ENCODE measurements at places on chromosomes 4 and X.

- no peak for DNase-seq
These were observed 17.2 kb upstream of the RTL9 start for GRCh38 chrX:110341189-110342035.

- no peak for DNase-seq
These were observed 157.4 kb upstream of the PDE5A start for GRCh38 chr4:119785963-119786362.

DNA sequence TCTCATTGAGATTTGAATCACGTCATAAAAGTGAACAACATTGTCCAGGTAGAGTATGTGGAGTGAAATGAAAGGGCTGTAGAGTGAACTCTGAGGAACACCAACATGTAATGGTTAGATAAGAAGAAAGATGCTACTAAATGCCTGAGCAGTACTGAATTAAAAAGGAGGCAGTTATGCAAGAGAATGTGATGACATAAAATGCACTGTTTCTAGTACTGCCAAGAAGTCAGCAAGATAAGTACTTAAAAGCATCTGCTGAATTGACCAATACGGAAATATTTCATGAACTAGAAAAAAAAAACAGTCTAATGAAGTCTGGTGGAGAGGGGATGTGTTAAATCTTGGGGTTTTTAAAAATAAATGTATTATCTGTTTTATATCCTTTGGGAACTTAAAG lies 583.8 kb upstream of the GALNT7 start:
- DNase-seq = no peak

GRCh38 chrX:49243166-49243565 lies 7.9 kb downstream of the CCDC22 start:
- DNase-seq = no peak

DNA sequence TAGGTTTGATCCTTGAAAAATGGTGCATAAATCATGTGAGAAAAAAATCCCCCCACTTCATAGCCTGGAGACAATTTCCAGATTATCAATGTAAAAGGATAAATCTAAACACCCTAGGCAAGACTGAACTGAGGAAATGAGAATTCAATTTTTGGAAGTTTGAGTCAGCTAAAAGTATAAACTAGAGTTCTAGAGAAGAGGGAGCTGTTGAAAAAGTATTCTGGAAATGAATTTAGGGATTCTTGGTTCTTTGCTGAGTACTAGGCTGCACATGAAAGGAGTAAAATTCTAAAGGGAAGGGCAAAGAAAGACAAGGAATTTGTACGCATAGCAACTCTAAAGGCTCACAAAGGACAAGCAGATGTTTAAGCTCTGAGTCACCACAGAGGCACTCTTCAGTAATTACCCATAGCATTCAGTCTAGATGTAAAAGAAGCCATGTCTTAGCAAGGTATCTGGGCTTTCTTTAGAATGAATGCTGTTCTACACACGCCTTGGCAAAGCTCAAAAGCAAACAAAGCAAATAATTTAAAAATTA lies 896.5 kb downstream of the PDHA2 start:
- DNase-seq = no peak

GRCh38 chr4:143185253-143186107 lies 763 bp downstream of the USP38 start:
- DNase-seq = peak; percentile 12

DNA sequence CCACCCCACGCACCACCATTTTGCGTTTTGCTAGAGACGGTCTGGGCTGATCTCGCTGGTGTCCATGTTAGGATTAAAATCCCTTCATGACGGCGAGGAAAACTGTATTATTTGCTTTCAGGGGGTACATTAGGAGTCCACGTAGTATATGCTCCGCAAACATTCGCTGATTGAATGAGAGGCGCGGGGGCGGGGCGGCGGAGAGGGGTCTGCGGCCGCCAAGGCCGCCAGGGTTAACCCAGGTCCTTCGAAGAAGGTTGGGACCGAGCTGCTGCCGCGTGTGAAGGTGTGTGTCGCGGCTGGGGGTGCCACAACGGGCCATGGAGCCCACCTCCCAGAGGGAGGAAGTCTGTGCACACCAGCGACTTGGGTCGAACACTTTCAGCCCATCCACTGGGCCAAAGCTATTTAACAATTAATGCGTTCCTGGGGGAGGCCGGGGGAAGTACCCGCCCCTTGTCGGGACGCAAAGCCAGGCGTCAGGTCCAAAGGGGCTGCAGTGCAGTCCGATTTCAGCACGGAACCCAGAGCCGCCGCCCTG lies 6.4 kb upstream of the PITX2 start:
- no peak for DNase-seq

GRCh38 chrX:115378471-115378870 lies 89.0 kb downstream of the LUZP4 start:
- no peak for DNase-seq

GRCh38 chr4:176377780-176378179 lies 58.0 kb downstream of the SPCS3 start:
- no peak for DNase-seq

DNA sequence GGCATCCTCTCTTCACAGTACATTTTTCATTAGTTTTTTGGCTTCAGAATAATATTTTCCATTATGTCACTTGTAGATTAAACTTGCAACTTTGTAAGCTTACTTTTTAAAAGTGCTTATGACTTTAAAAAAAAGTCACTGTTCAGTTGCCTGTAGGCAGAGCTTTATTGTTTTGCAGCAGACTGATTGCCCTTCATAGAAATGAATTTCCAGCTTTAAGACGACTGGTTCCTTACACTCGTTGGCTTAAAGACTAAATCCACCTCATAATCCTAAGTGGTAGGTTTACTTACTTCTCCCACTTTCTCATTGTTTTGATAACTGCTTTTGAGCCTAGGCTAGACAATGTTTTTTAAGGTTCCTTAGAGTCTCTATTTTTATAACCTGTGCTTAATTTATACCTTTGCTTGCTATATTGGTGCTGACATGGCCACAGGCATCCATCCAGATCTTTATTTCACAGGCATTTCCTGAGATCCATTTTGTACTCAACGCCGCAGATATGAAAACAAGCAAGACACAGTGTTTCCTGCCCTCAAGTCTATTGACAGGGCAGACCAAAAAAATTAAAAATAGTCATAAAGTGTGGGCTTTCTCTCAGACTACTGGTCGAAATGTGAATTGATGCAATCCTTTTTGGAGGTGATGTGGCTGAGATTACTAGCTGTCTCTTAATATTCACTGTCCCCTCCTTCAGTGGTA lies 12.6 kb upstream of the IL13RA2 start:
- no peak for DNase-seq

DNA sequence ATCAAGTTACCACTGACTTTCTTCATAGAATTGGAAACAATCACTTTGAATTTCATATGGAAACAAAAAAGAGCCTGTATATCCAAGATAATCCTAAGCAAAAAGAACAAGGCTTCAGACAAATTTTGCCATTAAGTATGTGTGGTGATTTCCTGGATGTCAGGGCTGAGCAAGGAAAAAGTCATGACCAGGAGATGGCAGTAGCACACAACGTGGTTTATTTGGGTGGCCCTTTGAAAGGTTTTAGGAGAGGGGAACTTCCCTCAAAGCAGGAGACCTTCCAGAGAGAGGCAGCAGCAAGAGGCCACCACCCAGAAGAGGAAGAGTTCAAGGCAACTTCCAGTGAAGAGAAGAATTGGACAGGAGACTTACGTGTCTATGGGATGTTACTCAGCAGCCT lies 18.1 kb upstream of the ZXDB start:
- peak; percentile 40 for DNase-seq

GRCh38 chr4:53579826-53580225 lies 11.5 kb downstream of the LNX1 start:
- DNase-seq = no peak

DNA sequence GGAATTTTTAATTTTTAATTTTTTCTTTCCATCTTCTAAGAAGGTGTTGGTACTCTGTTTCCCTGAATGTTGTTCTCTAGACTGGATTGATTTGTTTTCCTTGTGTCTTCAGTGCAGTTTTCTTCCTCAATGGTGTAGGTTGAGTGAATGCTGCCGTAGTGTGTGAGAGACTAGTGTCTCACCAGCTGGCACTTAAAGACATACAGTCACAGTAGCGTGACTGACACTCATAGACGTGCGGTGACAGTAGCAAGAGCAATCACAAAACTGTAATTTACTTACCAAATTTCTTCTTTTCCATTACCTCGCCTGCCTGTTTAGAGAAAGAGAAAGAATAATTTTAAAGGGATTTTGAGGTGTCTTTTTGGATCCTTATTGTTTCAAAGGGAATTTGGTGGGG lies 21.4 kb upstream of the PGM2 start:
- DNase-seq = no peak

DNA sequence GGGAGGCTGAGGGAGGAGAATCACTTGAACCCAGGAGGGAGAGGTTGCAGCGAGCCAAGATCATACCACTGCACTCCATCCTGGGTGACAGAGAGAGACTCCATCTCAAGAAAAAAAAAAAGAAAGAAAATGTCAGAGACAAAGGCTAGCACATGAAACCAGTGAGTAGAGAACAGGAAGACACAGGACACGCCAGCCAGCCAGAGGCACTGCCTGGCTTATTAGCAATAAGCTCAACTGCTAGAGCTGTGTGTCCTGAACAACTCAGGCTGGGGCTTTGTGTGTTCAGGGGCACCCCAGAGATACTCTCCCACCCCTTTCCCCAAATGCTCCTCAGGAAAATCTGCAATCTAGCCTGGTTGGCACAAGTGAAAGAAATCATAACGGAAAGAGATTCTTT lies 60.0 kb downstream of the RHOH start:
- DNase-seq = no peak

DNA sequence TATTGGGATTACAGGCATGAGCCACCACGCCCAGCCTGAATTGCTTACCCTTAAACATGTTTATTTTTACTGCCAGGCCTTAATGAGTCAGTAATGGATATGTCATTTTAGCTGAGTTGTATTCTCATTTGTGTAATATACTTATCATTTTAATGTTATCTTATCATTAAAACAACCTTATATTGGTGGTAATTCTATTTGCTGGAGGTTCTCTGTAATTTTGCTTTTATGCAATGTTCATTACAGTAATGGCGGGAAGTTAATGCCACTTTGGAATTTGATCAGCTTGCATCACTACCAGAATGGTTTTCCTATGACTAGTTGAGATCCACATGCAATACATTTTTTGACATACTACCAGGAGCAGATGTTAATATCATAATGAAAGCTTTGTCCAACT lies 6.3 kb upstream of the PGAM4 start:
- DNase-seq = no peak

- DNase-seq = no peak
These were observed 236.3 kb upstream of the ADAMTS3 start for GRCh38 chr4:72805284-72805683.

- DNase-seq = peak; percentile 6
These were observed 195.9 kb downstream of the SHOX start for GRCh38 chrX:826448-826847.

- DNase-seq = no peak
These were observed 95.3 kb upstream of the MCF2 start for GRCh38 chrX:139803224-139803623.

DNA sequence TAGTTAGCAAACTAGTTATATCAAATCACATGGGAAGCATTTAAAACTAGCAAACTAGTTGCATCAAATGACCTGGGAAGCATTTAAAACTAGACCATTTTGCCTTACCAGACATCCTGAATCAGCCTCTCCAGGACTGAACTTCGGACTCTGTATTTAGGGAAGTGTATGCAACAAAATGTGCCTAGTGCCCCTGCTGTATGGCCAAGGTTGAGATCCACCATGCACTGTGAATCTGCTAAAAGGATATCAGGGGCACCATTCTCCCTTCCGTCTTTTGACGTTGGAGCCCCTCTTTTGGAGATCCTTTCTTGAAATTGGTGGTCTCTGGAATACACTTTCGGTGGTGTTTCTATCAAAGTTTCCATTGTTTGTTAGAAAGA lies 49.5 kb downstream of the CCNI start:
- DNase-seq = no peak

- DNase-seq = no peak
These were observed 752 bp upstream of the ATP6AP2 start for GRCh38 chrX:40579900-40580536.

DNA sequence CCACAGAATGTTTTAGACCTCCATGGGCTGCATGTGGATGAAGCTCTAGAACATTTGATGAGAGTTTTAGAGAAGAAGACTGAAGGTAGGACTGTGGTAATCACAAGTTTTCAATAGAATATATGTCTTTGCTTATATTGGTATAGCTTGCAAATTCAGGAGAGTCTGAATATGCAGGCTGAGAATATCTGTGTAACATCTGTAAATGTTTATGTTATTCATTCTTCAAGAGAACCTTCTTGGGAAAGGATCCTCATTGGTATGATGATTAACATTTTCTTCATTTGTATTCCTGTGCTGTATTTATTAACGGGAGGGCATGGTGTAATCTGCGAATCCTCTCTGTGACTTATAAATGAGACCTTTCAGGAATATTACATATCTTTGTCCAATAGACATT lies 52.1 kb upstream of the RHOH start:
- no peak for DNase-seq

DNA sequence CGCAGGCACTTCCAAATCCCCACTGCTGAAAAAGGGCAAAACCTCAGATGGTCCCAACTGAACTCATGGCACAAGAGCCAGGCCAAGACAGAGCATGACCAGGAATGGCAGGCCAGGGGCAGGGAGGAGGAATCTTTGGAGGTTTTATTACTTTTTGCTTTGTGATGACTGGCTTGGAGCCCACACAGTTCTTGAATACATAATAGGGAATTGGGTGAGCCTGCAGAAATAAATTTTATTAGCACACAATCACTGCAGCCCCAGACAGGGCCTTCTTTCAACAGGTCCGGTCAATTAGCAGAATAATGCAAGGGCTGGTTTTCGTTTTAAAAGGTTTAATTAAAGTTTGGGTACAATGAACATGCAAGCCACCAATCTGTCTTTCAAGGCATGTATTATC lies 23.4 kb upstream of the MAMLD1 start:
- no peak for DNase-seq

- DNase-seq = peak; percentile 70
These were observed 163.1 kb downstream of the SMARCA1 start for GRCh38 chrX:129360175-129360574.

DNA sequence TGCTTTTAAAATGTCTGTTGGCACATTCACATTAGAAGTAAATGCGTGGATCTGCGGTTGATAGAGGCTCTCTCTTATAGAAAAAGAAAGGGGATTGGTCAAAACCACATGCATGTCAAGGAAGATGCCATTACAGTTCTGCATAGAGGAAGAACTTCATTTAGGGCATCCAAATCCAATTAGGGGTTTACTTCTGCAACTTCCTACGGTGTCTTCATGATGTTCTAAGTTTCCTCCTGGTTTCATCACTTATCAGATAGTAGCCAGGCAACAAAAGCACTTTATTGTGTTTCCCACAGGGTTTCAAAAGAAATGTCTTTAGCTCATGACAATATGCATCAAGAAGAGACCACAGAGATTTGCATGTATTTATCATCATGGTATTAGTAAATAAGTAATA lies 136.0 kb upstream of the HPGD start:
- no peak for DNase-seq

- no peak for DNase-seq
These were observed 17.4 kb upstream of the UGT2B7 start for GRCh38 chr4:69078852-69079251.

GRCh38 chrX:22110729-22111494 lies 78.8 kb downstream of the PHEX start:
- DNase-seq = no peak

DNA sequence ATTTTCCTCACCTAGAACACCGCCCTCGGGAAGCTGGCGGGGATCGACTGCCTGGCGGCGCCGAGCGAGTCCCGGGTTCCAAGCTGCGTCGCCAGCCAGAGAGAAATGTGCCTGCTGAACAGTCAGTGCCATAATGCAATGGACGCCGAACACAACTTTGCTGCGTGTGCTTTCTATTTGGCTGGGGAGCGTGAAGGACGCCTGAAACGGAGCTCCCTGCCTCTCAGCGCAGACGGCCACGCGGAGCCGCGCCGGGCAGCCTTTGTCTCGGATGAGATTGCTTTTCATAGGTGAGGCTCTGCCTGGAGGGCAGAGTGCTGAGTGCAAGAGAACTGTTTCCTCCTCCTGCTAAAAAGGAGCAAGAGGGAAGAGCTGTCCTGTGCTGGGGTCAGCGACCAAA lies 107.7 kb upstream of the BCOR start:
- DNase-seq = no peak

All from suppressor macrophage treated with lipopolysaccharide for 1 hour (primary cell).